ENCODE measurements at places on chromosomes 6 and 20.

DNA sequence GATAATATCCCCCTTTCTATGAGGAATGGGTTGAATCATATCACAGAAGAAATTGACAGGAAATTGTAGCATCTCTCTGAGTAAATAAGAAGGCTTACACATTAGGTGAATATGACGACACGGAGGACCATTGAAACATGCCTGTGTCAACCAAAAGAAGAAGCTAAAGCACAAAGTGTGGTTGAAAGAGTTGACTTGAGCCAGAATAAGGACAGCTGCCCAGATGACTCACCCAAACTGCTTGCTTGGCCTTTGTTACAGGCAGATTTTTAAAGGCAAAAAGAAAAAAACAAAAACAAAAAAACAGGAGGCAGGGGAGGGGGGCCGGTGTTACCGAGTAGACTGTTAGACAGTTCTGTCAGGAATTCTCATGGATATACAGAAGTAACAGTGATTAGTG, 129.8 kb upstream of the EDN1 start:
- no peak for DNase-seq

DNA sequence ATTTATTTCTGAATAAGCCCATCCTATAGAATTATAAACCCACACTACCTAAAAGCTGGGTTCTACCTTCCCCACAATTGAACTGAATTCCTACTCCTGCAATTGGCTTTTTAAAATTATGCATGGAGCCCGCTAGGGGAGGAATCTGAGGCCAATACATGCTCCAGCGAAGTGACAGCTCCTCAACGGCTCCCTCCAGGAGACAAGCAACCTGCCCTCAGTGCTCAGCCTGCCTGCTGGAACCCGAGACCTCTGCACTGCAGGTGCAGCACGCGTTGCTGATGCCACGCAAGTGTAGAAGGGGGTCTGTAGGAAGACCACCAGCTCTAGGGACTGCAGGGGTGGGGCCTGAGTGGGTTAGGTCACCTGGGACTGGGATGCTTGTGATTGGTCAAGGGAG, 170.2 kb upstream of the CDYL start:
- no peak for DNase-seq

- no peak for DNase-seq
Observed at GRCh38 chr6:146224449-146224848, 195.6 kb downstream of the GRM1 start.

DNA sequence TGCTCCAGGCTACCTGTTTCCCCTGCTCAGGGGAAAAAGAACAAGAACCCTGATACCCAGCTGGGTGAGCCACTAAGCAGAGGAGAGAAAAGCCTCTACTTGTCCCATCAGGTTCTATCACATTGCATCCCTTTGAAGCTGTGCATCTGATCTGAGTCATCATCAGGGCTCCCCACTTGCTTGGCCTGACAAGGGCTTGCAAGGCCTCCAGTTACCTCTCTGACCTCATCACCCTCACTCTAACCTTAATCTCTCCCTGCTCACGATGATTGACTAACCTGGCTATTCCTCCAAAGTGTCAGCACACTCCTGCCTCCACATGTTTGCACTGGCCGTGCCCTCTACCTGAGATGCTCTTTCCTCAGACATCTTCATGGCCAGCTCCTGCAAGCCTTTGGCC, 309.5 kb upstream of the CHD6 start:
- DNase-seq = no peak

DNA sequence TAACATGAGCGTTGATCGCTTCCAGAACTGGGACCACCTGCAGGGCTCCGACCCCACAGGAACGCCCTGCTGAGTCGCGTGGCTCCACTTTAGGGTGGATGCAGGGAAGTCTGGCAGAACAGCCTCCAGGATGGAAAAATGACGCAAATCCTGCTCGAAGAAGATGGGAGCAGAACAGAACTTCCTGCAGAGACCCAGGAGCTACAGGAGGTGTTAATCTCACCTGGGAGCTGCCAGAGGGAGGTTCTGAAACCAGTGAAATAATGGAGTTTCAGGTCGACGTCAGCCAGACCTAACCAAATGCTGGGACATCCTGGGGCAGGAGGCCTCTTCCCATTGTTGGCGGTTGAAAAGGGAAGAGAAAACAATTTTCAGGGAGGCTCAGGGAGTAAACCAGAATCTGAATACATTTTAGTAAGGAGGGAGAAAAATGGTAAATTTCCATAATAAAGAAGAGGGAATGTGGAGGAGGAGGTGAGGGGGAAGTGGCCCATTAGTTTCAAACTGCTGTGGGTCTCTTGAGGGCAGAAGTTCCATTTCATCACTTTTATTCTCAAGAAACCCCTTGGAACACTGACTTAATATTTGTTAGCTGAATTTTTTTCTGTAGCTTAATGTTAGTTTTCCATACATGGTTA, 558.4 kb upstream of the CDH4 start:
- DNase-seq = no peak

DNA sequence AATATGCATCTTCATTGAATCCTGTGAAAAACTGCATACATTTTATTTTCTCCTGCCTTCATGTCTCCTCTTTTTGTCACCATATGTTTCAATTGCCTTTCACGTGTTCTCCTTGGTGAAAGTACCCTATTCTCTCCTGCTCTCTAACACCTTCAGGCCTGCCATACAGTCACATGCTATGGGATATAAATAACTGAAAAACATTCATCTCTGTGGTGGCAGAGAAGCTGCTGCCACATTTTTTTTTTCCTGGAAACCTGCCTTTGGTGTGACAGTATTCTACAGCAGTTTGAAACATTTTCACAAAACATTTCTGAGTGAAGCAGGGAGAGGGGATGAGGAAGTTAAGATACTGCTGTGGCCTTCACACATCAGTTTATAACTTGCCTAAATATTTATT, 44.8 kb upstream of the FBXL4 start:
- DNase-seq = no peak

- DNase-seq = no peak
Observed at GRCh38 chr6:106163966-106164877, 78.1 kb downstream of the PRDM1 start.
